ENCODE measurements at places on chromosomes 3 and 15. TPM values are rescaled to one million over a fixed set of nuclear protein-coding genes. Genes with fewer than 3 reads are reported as not detected.

- no peak for DNase-seq
Measured at GRCh38 chr15:34213690-34214089, 3.8 kb upstream of the KATNBL1 start.

Gene PROS1
- total RNA-seq, result 93.1 TPM

DNA sequence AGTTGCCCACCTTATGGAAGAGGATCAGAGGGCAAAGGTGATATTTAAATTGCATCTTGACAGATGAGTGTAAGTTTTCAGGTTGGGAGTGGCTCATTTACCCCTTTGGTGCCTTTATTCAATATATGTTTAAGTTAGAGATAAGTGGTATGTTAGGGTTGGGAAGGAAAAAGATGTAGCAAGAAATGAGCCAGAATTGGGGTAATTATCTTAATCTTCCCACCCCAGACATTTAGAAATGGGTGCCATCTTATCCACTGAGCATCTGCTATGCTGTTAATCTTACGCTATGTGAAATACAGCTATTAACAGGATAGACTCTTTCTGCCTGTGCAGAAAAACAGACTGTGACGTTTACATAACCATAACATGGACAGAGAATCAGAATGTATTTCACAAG lies 6.3 kb downstream of the CMTM7 start:
- DNase-seq, result no peak

DNA sequence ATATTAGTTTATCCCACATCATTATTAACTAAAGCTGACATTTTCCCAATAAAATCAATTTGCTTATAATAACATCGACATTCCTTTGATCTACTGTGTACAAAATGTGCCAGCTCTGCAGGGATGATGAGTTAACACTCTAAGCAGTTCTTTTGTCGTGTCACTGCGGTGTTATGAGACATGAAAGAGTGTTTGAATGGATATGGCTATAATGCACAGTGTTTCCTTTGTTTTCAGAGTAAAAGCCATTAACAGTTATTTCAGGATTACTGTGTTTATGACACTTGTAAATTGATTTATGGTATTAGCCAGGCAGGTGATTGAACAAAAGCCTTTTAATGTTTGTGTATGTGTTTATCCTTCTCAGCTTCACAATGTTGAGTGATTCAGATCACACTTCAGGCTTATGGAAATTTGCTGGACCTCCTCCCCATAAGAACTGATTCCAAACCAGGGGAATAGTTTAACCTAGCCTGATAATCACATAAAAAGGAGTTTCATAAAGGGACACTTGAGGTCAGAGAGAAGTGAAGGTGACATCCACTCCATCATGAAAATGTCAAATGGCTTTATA lies 115.7 kb downstream of the CHL1 start:
- no peak for DNase-seq

Gene GRK7
- total RNA-seq, result not detected

DNA sequence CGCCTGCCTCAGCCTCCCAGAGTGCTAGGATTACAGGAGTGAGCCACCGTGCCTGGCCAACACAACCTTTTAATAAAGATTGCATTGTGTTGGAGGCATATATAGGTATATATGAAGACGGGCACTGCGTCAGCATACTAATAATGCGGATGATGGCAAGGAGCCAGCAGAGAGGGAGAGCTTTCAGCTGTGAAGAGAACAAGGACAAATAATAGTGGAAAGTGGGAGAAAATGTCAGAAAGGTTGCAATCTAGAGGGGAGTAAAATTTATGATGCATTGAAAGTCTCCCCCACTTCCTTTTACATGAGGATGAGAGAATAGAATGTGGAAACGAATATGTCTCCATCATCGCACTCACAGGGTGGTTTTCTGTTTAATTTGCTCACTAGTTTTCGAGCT lies 170.5 kb upstream of the TBL1XR1 start:
- DNase-seq, result no peak

- DNase-seq, result peak; percentile 31
Measured at GRCh38 chr15:57947781-57948180, 117.7 kb downstream of the ALDH1A2 start.

- no peak for DNase-seq
Measured at GRCh38 chr15:70597056-70597603, 166.2 kb downstream of the UACA start.

DNA sequence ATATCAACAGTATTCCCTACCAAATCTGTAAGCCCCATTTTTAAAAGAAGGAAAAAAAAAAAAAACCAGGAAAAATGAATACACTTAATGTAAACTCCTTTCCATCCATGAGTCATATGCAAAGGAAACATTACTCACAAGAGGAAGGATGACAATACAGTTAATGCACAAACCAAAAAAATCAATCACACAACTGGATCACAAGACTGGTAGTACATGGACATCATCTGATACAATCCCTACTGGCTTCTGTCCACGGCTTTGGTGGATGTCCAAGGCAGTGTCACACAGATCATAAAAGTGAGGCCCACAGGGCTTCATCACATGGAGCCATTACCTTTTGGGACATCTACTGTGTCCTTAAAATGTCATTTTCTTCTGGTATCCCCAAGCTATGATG lies 44.0 kb downstream of the SUCLG2 start:
- no peak for DNase-seq

GRCh38 chr3:56193519-56193918 lies 274.7 kb downstream of the ERC2 start:
- DNase-seq, result no peak

DNA sequence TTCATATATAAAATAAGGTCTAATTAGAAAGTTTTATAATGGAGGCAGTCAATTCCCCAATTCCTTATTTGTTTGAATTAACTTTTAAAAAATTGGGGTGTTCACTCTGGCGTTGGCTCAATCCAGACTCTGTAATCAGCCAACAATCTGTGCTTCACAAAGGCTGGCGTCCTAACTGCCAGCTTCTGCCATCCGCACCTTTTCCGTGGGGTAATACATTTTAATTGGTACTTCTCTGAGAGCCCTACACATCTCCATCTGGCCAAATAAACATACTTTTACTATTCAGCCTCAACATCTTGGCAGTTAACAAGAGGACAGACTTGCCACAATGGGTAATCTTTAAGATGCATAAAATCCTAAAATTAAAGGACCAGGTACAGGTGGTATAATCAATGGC lies 125.2 kb upstream of the CCNL1 start:
- no peak for DNase-seq

- DNase-seq, result no peak
Measured at GRCh38 chr3:143910756-143911155, 60.9 kb upstream of the DIPK2A start.

GRCh38 chr3:15339786-15340215 lies 7.4 kb upstream of the SH3BP5 start:
- no peak for DNase-seq

DNA sequence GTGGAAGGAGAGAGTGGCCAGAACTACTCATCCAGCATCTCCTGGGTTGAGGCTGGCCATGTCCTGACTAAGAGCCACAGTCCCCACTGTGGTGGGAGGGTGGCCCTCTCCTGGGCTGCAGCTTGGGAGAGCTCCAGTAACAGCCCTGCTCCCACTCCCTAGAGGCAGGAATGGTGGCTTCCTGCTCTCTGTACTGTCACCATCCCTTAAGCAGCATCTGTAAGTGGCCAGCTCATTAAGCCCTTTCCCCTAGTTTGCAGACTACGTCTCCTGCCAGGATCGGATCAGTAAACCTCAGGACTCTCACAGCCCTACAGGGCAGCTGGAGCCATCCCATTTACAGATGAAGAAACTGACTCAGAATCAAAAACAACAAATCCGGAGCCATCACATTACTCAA lies 30.5 kb downstream of the DNAJB8 start:
- DNase-seq, result no peak

- no peak for DNase-seq
Measured at GRCh38 chr3:74537164-74537563, 77.3 kb downstream of the CNTN3 start.

Gene CLSTN2
- total RNA-seq, result 7.5 TPM
